Vagina (tissue), 2 donors: ENCODE measurements at places on chromosomes 4 and X.

- DNase-seq, result no peak
Measured at GRCh38 chr4:3791910-3792542, 25.8 kb downstream of the ADRA2C start.

- no peak for DNase-seq
Measured at GRCh38 chrX:115363372-115363771, 73.9 kb downstream of the LUZP4 start.

- DNase-seq, result no peak
Measured at GRCh38 chr4:85681921-85682320, 207.0 kb downstream of the ARHGAP24 start.

GRCh38 chr4:127985989-127986388, 20.8 kb downstream of the ABHD18 start:
- no peak for DNase-seq

- DNase-seq, result no peak
Measured at GRCh38 chr4:148067301-148067916, 335.5 kb downstream of the ARHGAP10 start.

GRCh38 chr4:2805712-2806389, 13.0 kb downstream of the SH3BP2 start:
- no peak for DNase-seq

- no peak for DNase-seq
Measured at GRCh38 chr4:8242782-8243560, 26.6 kb upstream of the HTRA3 start.

DNA sequence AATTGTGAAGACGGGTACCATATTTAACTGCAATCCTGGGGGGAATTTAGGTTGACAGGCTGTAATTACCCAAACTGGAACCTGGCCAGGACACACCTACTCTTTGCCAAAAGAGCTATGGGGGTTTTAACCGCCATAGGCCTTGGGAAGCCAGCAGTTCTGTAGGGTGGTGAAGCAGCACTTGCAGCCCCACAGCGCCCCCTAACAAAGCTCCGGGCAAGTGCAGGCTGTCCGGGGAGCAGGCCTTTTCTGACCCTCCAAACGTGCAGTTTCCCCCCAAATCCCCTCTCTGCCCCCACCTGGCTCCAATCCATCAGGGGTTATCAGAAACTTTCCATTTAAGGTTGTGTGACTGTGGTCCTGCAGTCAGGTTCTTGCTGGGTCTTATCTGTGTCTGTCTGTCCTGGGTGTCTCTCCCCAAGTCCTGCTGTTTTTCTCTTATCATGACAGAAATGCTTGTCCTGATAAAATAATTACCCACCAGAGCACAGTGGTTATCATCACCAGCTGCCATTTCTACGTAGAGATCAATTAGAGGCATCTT, 350.9 kb downstream of the MID1IP1 start:
- no peak for DNase-seq

- no peak for DNase-seq
Measured at GRCh38 chrX:139299309-139299708, 231.2 kb upstream of the F9 start.

- DNase-seq, result no peak
Measured at GRCh38 chrX:125306335-125306866, 13.3 kb upstream of the TEX13C start.

- no peak for DNase-seq
Measured at GRCh38 chrX:2538031-2538757, 37.4 kb upstream of the DHRSX start.

- DNase-seq, result peak; percentile 74
Measured at GRCh38 chrX:150163956-150164726, 199.0 kb upstream of the MAMLD1 start.

DNA sequence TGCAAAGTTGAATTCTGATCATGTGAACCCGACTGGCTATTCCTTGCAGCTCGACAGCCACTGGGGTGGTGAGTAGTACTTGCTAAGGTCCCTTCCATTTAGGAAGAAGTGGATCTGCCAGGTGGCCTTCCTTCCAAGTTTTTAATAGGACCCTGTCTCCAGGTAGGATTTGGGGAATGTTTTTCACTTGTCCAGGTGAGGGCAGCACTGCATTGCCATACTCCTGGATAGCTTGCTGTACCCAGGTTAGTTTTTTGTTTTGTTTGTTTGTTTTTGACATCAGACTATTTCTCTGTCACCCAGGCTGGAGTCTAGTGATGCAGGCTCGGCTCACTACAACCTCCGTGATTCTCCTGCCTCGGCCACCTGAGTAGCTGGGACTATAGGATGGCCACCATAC, 29.8 kb downstream of the SAGE1 start:
- no peak for DNase-seq

GRCh38 chr4:115234405-115235093, 121.1 kb upstream of the NDST4 start:
- no peak for DNase-seq

DNA sequence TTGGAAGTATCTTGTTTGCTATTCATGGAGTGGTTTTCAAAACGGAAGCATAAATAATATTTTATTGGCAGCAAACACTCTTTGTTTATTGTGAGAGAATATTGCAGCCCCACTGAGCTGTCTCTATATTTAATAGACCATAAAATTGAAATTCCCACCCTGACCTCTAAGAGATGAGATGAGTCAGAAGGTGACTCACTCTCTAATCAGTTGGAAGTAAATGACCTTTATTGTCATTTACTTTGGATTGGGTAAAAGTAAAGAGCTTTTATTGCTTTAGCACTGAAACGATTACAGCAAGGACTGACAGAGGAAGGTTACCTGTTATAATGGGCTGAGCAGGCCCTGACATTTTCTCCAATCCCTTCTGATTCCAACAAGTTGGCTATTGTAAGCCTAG, 55.0 kb downstream of the SYTL5 start:
- DNase-seq, result no peak

- no peak for DNase-seq
Measured at GRCh38 chrX:105299286-105299685, 78.8 kb upstream of the TEX13A start.

GRCh38 chr4:152038238-152038637, 277.4 kb upstream of the GATB start:
- no peak for DNase-seq

DNA sequence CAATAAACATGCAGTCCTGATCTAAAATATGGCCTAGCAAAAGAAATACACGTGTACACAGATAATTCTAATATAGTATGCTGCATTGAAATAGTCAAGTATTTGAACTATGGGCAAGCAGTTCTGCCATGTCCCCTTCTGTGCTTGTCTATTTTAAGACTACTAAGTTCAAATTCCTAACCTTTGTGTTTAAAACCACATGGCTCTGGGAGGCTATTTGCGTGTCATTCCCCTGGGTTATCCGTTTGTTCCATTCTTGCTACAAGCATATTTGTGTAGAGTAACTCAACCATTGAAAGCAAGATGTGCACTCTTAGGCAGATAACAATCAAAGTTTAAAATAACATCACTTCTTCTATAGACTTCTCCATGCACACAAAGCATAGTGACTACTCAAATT, 25.4 kb upstream of the TBC1D1 start:
- DNase-seq, result no peak

- no peak for DNase-seq
Measured at GRCh38 chrX:100085846-100086245, 324.2 kb downstream of the PCDH19 start.

- DNase-seq, result no peak
Measured at GRCh38 chr4:2515830-2516550, 20.5 kb upstream of the FAM193A start.

DNA sequence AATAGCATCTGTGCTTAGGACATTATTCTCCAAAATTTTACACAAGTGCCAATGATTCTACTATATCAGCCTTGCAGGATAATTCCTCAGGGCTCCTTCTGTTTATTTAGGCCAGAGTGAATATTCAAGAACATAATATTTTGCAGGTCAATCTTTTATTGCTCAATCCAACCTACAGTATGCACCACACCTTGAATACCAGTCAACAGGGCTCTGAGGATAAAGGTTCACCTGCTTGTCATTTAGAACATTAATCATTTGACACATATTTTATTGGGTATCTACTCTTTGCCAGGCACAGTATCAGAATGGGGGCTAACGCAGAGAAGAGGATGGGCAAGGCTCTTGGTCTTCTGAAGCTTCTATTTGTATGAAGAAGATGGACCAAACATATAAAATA, 66.2 kb upstream of the SHISA3 start:
- DNase-seq, result no peak

DNA sequence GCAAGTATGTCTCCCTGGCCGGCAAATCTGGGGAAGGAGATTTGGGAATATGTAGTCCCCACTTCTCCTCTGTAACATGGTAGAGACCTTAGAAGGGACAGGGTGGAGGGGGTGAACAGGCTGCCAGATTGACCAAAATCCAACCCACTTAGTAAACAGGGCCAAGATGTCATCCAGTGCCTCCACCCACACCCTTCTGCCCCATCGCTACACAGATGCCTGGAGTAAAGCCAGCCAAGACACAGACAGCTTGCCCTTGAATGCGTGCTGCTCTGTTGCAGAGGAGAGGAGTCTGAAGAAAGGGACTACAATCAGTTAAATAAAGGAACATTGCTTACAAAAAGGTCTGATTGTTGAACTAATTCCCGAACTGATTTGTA, 160.1 kb upstream of the LDB2 start:
- DNase-seq, result no peak

DNA sequence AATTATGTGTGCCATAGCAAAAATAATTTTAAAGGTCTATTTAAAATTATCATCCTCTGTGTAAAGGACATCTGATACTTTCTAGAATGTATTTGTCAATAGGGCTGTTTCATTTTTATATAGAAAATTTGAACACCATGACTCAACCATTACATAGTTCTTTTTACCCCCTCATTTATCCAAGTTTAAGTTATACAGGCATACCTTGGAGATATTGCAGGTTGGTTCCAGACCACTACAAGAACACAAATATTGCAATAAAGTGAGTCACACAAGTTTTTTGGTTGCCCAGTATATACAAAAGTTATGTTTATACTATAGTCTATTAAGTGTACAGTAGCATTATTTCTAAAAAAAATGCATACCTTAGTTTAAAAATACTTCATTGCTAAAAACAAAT, 130.4 kb downstream of the MSL3 start:
- no peak for DNase-seq

- no peak for DNase-seq
Measured at GRCh38 chr4:15690020-15690809, 8.6 kb downstream of the FAM200B start.

DNA sequence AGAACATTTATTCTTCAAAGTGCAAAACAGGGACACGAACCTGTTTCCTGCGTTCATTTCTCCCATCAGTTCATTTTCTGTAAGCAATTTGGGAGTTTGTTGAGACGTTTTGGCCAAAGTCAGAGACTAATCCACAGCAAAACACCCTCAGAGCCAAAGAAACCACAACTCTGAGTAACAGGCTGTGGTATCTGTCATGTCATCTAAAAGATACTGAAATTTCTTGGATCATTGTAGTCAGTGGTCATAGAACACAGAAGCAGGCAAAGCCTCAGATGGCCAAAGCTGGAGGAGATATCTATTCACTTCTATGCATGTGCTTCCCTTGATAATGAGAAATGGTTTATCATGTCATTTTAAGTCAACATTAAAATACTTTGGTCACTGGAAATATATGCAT, 485.6 kb upstream of the GALNT7 start:
- DNase-seq, result no peak

DNA sequence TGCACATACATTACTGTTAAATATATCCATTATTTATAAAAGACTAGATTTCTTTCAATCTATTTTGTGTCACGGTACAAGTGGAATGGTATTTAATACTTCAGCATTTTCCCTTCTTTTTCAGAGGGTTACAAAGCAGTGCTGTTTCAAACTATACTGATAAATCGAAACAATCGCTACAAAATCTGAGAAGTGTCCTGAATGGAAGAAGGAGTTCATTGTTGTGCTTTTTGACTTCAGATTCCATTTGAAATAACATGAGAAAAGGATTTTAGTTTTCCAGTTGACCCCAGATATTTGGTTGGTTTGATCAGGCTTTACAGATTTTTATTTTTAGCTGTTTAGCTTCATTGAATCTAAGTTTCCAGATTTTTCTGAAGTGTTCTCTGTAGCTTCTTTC, 292.1 kb upstream of the ANKRD50 start:
- no peak for DNase-seq

- no peak for DNase-seq
Measured at GRCh38 chrX:107451731-107452130, 2.3 kb downstream of the FRMPD3 start.

DNA sequence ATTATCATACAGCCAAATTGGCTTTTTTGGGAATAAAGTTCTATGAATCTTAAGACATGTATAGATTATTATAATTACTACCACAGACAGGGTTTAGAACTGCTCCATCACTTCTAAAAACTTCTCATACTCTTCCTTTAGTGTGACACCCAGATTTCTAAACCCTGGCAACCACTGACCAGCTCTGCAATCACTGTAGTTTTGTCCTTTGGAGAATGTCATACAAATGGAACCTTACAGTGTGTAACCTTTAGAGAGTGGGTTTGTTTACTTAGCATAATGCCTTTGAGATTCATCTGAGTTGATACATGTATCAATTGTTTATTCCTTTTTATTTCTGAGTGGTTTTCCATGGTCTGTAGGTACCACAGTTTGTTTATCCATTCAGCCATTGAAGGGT, 95.0 kb downstream of the TMEM164 start:
- no peak for DNase-seq
